ENCODE measurements at places on chromosomes 7 and 10.

GRCh38 chr7:483656-484355 is 35.8 kb downstream of the PDGFA start:
- DNase-seq = no peak
- no peak overlapping the region for H3K4me3 ChIP-seq
- H3K27ac ChIP-seq = no peak overlapping the region
- H3K4me1 ChIP-seq = no peaks in the 10 kb centered on the region
- no peaks in the 10 kb centered on the region for H3K27me3 ChIP-seq

DNA sequence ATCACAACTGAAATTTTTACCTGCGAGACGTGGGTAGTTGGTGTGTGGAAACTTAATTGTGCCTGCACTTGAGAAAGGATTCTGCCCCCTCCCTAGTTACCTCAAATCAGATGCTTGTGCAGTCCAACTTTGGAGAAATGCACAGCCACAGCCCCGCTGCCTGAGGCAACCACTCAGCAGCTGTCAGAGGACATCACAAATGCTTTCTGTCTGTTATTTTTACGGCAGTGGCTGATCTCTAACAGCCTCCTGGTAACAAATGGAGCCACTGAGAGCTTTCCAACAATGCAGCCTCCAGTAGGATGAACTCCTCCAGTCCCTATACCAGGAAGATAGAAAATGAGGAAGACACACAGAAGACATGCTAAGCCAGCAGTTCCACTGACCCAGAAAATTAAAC is 712.2 kb upstream of the GHITM start:
- no peak overlapping the region for H3K27ac ChIP-seq
- H3K27me3 ChIP-seq = no peaks in the 10 kb centered on the region
- DNase-seq = no peak
- H3K36me3 ChIP-seq = no peaks in the 10 kb centered on the region

GRCh38 chr10:1233031-1233430 is 176.8 kb downstream of the WDR37 start:
- H3K27me3 ChIP-seq = no peaks in the 10 kb centered on the region
- H3K4me1 ChIP-seq = no peaks in the 10 kb centered on the region
- no peak for DNase-seq
- H3K36me3 ChIP-seq = no peaks in the 10 kb centered on the region
- no peak overlapping the region for H3K27ac ChIP-seq

- no peak overlapping the region for H3K27ac ChIP-seq
- H3K27me3 ChIP-seq = no peaks in the 10 kb centered on the region
- no peaks in the 10 kb centered on the region for H3K4me1 ChIP-seq
- DNase-seq = no peak
- H3K4me3 ChIP-seq = no peak overlapping the region
Observed at GRCh38 chr7:4124556-4125477, 557.3 kb upstream of the FOXK1 start.

DNA sequence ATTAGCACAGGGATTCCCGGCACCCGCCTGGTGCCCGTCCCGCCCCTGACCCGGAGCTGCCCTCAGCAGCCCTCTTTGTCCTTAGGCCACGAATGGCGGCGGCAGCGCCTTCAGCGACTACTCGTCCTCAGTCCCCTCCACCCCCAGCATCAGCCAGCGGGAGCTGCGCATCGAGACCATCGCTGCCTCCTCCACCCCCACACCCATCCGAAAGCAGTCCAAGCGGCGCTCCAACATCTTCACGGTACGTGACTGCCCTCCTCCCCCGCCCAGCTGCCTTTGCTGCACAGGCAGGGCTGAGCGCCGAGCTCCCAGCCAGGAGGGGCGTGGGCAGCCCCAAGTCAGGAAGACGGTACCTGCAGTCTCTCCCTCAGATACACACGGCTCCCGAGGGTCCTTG is 33.6 kb downstream of the AGAP3 start:
- H3K4me1 ChIP-seq = no peaks in the 10 kb centered on the region
- no peak overlapping the region for H3K27ac ChIP-seq
- no peak for DNase-seq
- H3K4me3 ChIP-seq = no peak overlapping the region

DNA sequence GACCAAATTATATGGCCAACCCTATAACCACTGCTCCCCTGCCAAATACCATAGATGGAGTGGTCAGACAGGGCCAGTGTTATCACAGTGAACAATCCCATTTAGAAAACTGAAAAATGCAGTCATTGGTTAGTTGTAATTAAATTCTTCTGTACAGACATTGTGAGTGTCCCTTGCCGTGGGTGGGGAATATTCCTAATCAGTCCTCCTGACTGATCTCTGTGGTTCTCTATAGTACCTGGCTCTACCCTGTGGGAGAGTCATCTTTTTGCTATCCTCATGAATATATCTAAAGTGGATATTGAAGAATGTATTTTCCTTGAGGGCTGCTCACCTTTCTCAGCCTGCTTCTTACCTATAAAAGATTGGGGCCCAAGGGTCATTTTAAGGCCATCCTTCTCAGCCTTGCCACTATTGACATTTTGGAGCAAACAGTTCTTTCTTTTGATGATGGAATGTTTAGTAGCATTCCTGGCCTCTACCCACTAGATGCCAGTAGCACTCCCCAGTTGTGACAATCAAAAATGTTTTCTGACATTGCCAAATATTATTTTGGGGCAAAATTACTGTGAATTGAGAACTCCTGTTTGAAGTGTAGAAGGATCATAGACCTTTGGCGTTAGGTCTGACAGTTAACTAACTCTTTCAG is 110.2 kb downstream of the MAPK8 start:
- no peak overlapping the region for H3K27ac ChIP-seq
- H3K4me3 ChIP-seq = no peak overlapping the region
- H3K27me3 ChIP-seq = no peaks in the 10 kb centered on the region
- DNase-seq = no peak
- no peaks in the 10 kb centered on the region for H3K4me1 ChIP-seq

- no peaks in the 10 kb centered on the region for H3K27me3 ChIP-seq
- no peaks in the 10 kb centered on the region for H3K36me3 ChIP-seq
- no peak for DNase-seq
- H3K4me3 ChIP-seq = no peak overlapping the region
- H3K4me1 ChIP-seq = no peaks in the 10 kb centered on the region
- no peak overlapping the region for H3K27ac ChIP-seq
Observed at GRCh38 chr10:52617346-52617745, 155.2 kb downstream of the MBL2 start.

GRCh38 chr10:13893926-13894325 is 307.2 kb downstream of the PRPF18 start:
- no peak overlapping the region for H3K4me3 ChIP-seq
- peaks cover 3% of the 10 kb centered on the region for H3K27me3 ChIP-seq
- DNase-seq = no peak
- H3K36me3 ChIP-seq = no peaks in the 10 kb centered on the region
- H3K27ac ChIP-seq = no peak overlapping the region

- no peaks in the 10 kb centered on the region for H3K27me3 ChIP-seq
- no peak for DNase-seq
- no peaks in the 10 kb centered on the region for H3K36me3 ChIP-seq
- H3K4me1 ChIP-seq = no peaks in the 10 kb centered on the region
- H3K4me3 ChIP-seq = no peak overlapping the region
- no peak overlapping the region for H3K27ac ChIP-seq
Observed at GRCh38 chr7:14598978-14599377, 303.6 kb downstream of the DGKB start.

Measured in naive thymus-derived CD4-positive, alpha-beta T cell (primary cell).